ENCODE measurements at places on chromosomes 6 and 20.

DNA sequence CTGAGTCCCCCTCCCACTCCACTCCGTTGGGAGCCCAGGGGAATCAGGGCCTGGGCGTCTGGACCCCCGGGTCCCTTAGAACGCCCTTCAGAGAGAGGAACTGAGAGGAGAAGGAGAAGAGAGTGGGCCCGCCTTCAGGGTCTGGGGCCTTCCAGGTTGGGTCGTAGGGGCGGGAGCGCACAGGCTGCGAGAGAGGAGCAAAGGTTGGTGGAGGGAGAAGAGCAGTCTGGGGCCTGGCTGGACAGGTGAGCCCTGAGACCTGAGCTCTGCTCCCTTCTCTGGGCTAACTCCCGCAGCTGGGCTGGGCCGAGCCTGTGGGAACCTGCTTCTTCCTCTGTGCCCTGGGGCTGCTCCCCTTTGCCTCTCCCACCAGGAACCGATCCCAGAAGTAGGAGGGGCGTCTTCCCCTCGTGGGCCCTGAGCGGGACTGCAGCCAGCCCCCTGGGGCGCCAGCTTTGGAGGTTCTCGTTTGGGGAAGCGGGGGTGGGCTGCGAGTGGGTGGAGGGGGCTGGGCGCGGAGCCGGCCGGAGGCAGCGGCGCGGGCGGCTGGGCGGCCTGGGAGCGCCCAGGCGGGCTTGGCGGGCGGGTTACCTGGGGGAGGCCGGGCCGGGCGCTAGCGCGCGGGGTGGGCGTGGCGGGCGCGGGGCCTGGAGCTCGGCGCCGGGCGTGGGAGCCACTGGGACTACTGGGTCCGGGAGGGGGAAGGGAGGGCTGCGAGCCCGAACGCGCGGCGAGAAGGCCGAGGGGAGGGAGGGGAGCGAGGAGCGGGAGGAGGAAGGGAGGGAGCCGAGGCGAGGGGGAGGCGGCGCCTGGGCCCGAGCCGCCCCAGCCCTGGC, at the start of gene DDR1:
Gene DDR1 (plus strand): TSS at position 835 of the 836 bp plus-strand sequence. CDS start 4,211 bp downstream, outside the sequence.
- DNase-seq: peak; percentile 31

DNA sequence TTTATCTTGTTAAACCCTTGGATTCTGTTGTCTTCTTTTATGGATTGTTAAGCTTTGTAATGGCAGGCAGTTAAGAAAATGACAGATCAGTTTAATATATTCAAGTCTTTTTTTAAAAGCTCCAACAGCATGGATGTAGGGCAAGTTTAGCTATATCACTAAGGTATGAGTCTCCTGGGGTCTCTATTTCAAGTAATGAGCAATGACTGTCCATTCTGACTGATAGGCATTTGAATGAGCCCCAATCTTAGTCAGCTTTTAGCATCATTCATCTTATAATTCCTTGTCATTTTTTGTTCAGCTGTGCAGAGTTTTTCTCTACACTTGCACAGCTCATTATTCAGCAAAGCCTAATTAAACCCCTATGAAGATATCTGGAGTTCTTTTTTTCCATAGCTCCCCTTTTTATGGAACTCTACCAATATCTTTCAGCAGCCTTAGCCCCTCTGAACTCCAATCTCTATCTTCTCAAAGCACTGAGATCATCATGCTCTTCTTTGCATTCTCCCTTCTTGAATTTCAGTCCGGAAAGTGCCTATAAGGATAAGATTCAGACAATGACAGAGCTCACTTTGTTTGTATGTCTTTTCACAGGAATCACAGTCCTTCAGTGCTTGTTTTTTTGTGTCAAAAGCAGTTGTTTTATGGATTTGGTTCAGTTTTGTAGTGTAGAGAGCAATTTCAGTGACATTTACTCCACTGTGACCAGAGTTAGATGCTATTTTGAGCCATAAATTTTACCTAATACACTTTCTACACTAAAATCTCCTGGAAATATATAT, 97.2 kb upstream of the DOK5 start:
- no peak for DNase-seq

DNA sequence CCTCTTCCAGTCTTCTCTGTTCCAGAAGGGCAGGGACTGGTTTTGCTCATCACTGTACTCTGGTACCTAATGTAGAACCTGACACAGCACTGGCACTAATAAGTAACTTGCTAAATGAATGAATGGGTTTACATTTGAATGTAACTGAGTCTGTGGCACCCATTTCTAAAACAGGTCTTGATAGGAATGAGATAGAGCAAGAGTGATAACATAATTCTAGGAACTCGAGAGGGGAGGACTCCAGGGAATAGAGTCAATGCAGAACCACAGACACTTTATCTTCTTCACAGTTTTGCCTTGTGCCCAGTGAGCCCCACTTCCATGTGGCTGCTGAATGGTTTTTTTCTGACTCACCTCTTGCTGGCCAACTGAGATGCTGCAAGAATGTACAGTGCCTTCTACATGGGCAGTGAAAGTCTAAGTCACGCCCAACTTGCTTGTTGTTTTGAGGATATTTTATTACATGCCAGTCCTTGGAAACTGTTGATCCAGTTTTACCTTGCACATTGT, 61.1 kb downstream of the TBC1D7 start:
- no peak for DNase-seq

- no peak for DNase-seq
Observed at GRCh38 chr6:46704562-46704961, 16.9 kb downstream of the TDRD6 start.

DNA sequence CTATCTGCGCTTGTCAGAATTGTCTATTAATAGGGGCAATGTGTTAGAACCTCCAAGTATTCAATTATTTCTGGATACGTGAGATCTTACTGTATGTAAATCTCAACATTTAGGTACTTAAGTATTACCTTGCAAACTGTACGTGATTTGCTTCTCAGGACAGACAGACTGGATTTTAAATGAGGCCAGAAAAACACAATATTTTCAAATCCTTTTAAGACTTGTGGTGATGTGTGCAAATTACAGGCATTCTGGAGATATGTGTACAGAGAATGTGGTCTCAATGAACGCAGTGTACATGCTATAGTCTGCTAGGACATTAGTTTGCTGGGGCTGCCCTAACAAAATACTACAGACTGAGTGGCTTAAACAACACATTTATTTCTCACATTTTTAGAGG, 16.9 kb downstream of the CCR6 start:
- no peak for DNase-seq

DNA sequence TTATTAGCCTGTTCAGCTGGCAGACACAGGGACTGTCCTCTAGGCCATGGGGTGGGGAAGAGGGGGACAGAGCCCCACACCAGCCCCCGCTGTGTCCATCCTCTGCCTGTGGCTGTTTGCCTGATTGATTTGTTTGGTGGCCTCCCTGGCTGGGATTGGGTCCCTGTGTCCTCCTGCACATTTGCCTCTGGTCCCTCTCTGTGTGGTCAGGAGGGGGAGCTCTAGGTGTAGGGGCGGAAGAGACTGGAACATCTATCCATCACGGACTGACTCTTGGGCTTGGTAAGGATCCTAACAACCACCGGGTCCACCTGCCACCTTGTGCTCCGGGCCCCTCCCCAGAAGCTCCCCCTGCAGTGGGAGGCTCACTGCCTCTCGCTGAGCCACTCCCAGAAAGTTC, 38.4 kb upstream of the CCDC167 start:
- DNase-seq: no peak

- DNase-seq: no peak
Observed at GRCh38 chr6:136158387-136158821, 91.7 kb downstream of the MTFR2 start.

DNA sequence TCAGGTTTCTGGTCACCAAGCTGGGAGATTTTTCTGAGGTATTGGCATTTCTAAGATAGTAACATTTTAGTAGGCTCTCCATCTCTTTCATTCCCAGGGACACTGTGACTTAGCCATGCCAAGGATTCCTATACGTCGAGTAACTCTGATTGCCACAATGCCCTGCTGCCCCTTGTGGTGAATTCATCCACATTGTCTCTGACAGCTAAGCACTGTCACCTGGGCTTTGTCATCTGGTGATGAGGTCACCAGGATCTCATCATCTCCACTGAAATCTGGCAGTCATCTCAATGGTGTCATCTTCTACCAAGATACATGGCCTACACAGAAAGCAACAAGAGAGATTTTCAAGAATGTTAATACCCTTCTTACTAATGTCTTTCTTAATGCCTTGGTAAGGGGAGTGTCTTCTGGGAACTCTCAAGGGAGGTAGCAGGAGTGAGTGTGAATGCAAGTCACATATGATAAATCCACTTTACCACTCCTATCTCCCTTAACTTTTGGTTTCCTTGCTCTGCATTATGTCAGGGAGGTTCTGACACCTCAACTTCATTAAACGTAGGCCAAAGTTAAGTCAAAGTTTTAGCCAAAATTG, 246.7 kb downstream of the CD109 start:
- DNase-seq: no peak

- no peak for DNase-seq
Observed at GRCh38 chr6:115887891-115888290, 172.8 kb downstream of the FRK start.

DNA sequence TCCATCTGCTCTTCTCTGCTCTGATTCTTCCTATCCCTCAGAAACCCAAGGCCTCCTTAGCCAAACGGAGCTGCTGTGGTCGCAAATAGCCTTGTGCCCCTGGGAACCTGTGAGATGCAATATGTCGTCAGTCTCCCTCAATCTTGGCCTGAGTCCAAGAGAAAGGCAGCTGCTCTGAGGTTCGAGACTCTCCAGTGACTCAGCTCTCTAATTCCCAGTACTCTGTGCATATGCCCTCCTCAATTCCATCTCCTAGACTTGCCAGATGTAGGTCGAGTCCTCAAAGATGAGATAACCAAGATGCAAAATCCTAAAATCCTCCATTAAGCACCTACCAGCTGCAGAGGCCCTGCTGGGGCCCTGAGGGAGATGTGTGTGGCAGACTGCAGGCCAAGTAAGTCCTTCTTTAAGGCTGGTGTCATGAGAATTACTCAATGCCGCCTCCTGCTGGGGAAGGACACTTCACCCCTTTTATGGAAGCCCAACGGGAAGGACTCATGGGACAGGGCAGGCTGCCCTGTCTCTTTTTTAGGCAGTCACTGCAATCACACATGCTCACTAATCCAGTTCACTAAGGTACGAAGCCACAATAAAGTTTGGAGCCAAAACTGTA, 28.5 kb downstream of the C6orf15 start:
- no peak for DNase-seq

DNA sequence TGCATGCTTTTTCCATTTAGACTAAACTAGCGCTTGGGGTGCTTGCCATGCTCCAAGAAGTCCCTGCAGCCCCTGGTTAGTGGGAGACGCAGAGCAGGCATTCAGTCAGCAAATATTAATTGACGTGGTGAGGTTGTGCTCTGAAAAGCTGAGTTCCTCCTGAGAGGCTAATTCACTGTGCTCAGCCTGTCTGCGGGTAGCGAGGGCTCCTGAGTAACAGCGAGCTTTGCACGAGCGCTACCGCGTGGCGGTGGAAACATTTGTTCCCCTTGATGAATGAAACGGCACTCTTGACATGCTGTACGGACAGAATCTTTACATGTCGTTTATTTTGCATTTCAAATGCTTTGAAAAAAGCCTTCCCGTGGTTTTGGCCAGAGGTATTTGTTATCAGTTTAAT, 170.6 kb upstream of the AGPAT4 start:
- DNase-seq: no peak

- DNase-seq: no peak
Observed at GRCh38 chr6:46023216-46023915, 7.7 kb upstream of the CLIC5 start.

DNA sequence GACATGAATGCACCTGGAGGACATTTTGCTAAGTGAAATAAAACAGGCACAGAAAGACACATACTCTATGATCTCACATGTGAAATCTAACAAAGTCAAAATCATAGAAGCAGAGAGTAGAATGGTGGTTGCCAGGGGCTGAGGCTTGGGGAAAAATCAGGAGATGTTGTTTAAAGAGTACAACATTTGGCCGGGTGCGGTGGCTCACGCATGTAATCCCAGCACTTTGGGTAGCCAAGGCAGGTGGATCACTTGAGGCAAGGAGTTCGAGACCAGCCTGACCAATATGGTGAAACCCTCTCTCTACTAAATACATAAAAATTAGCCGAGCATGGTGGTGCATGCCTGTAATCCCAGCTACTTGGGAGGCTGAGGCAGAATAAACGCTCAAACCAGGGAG, 26.0 kb upstream of the LOC128125822 start:
- DNase-seq: no peak

- no peak for DNase-seq
Observed at GRCh38 chr6:1915226-1915625, 305.5 kb downstream of the FOXC1 start.

- no peak for DNase-seq
Observed at GRCh38 chr6:92479831-92480230, 939.5 kb downstream of the EPHA7 start.

DNA sequence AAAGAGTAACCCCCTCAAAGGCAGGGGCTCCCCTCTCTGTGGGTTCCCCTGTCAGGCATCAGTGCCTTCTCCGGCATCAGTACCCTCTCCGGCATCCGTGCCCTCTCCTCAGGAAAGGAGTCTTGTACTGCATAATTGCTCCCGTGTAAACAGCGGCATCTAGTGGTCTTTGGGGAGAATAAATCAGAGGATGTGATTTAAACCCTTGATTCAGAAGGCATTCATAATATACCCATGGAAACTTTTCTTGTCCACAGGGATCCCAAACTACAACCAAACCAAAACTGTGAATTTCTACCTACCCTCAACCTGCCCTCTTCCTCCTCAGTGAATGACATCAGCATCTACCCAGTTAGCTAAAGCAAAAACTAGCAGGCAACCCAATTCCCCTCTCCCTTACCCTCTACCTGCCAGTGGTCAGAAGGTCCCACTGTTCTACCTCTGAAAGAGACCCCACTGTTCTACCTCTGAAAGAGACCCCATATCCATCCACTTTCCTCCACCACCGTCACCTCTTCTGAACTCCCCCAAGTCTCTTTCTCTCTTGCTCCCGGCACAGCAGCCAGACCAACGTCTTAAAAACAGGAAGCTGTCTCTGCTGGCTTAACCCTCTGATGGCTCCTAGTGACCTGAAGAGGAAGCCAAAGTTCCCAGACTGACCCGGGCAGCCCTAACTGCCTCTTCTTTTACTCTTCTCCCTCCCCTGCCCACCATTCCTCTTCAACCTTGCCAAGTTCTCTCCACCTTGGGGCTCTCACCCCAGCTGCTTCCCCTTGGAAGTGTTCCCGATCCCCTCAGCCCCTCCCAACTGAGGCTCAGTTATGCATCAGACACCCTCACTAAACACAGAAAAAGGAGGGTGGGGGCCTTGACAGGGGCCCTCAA, 27.2 kb downstream of the UBE2V1 start:
- no peak for DNase-seq

DNA sequence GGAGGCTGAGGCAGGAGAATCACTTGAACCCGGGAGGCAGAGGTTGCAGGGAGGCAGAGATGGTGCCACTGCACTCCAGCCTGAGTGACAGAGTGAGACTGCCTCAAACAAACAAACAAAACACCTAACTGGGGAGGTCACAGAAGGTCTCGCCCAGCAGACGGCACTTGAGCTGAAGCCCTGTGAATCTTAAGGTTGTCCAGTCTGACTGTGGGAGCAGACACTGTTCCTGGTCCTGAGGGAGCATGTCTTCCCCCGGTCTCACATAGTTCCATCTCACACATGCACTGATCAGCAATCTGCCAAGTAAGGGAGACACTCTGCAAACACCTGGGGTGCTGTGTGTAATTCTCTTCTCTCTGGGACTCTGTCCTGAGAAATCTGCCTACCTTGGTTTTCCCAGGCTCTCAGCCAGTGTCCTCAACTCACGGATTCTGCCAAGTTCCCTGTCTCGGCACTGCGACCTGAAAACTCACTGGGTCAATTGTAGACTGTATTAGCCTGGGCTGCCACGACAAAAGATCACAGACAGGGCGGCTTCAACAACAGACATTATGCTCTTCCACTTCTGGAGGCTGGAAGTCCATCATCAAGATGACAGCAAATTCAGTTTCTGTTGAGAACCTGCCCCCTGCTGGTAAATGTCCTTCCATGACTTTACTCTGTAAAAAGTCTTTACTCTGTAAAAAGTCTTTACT, 94.3 kb downstream of the JPH2 start:
- DNase-seq: no peak
